Suppressor macrophage treated with lipopolysaccharide for 4 hours (primary cell): ENCODE measurements at places on chromosomes 13 and 19.

DNA sequence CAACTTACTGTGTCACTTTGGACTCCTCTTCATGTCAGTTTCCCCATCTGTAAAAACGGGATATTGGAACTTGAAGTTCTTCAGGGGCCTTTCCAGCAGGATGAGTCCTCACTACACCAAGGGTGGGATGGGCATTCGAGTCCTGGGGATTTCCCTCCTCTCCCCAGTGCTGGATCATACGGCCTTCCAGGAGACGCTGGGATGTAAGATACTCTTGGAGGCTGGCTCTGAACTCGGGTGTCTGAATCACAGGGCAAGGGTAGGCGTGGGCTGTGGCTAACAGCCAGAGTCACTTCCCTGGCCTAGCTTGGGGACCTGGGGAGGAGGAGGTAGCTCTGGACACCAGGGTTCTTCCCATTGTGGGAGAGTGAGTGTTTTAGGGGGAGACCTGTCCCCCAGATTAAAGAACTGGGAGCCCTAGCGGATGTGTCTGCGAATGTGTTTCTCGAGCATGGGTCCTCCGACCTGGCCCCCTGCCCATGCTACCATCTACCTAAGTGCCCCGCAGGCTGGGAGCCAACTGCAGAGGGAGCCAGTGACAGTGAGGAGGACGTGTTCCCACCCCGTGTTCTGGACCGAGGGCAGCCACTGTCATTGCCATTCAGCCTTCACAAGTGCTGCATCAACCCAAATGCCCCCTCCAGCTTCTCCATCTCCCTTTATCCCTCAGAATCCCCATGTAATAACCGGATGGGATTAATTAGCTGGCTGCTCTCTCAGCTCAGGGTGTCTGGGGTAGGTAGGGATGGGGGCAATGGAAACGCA lies 2.4 kb upstream of the CYTH2 start:
- peak; percentile 36 for DNase-seq

DNA sequence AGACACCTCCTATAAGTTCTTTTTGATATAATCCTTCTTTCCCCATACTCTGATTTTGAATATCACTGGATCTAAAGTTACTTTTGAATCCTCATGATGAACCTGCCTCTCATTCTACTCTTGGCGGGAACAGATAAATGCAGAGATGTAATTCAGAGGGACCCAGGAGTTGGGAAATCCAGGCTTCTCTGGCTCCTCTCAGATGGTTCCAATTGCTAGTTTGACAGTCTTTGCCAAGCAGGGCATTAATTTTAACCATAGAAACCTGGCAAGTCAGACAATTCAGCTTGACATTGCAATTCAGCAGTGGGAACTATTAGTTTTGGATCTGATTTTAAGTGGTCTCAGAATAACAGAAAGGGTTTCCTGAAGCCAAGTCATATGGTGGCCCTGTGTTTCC lies 67.3 kb upstream of the KLF12 start:
- no peak for DNase-seq

DNA sequence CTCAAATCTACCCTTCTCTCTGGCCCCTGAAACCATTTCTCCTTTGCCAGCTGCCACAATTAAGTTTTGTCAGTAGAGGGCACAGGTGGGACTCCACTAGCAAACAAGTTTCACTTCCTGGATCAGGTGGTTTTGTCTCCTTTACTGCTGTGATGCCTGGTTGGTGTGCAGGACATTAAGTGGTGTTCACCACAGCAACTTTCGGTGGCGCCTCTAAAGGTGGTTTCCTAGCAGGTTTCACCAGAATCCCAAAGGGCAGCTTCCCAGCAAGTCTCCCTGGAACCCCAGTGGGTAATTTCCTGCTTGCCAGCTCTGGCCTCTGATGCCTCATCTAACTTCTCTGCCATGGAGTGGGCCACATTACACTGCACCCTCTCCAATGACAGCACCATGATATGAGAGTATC lies 16.6 kb downstream of the MED4 start:
- DNase-seq: no peak

- DNase-seq: no peak
Observed at GRCh38 chr19:13823256-13823655, 28.0 kb downstream of the ZSWIM4 start.

DNA sequence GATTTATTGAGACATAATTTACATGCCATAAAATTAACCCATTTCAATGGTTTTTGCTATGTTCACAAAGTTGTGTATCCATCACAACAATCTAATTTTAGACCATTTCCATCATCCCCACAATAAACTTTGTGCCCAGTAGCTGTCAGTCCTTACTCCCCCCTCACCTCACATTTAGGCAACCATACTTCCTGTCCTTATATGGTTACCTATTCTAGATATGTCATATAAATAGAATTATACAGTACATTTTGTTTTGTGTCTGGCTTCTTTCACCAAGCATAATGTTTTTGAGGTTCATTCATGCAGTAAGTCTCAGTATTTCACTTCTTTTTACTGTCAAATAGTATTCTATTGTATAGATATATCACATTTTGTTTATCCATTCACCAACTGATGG lies 23.2 kb upstream of the RPL21 start:
- no peak for DNase-seq

GRCh38 chr13:105048677-105049076 lies 1486.8 kb downstream of the EFNB2 start:
- no peak for DNase-seq

DNA sequence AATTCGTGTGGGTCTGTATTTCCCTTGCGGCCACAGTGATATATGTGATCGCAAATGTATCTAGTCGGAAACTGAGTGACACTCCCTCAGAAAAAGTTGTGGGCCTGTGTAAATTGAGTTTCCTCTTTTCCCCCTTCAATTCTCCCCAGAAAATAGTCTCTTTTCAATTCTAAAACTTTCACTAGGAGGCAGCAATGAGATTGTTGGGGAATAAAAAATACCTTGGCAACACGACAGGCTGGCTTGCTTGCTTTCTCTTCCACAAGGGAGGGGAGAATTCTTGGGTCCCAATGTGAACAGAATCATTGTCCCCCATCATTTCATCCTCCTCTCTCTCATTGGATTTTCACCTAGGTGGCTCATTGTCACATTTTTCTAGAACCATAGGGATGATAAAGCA lies 3.7 kb upstream of the SOX21 start:
- DNase-seq: no peak

- DNase-seq: no peak
Observed at GRCh38 chr19:1851654-1852580, 3.6 kb upstream of the REXO1 start.

DNA sequence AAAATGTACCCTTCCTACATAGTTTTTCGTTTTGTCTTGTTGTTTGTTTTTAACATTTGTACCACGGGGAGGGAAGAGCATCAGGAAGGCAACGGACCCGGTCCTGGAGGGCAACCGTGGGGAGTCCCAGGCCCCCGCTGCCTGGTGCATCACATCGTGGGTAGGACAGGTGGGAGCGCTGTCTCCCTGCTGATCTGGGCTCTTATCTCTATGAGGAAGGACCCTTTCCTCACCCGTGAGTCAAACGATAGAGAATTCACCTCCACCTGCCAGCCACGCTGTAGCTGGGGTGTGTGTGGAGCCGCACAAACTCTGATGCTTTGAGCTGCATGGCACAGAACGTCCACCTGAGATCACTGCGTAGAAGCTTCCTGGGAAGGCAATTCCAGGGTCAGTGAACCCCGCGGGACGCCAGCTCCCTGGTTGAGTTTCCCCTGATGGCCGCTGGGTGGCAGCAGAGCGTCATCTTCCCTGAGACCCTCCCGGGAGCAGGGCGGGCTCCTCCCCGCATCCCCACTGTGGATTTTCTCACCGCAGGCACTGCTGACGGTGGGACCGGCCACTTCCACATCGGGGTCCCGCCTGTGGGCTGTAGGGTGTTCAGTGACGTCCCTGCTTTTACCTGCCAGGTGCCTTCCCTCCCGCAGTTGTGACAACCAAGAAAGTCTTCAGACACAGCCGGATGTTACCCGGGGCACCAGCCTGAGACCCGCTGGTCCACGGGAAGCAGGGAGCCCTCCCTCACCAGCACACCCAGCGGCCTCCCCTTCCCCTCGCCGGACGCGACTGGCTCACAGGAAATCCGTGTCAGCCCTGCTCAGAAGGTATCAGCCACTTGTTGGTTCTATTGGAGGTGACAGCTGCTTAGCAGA lies 54.7 kb downstream of the ZNF787 start:
- peak; percentile 58 for DNase-seq

GRCh38 chr13:103859952-103860351 lies 793.7 kb upstream of the SLC10A2 start:
- DNase-seq: no peak

DNA sequence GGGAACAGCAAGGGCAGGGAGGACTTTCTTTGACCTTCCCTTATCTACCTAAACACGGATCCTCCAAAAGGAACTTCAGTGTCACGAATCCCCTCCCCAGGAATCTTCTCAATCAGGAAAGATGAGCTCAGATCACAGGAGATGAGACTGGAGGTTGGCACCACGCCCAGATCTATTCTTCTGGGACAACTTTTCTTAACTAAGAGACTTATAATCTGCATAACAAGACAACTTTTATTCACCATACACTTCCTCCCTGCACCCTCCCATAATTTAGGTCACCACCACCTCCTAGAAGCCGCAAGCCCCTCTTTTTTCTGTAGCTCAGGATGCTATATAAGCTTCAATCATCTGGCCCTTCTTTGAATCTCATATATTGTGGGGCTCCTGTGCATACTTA lies 19.2 kb upstream of the AKT2 start:
- no peak for DNase-seq

DNA sequence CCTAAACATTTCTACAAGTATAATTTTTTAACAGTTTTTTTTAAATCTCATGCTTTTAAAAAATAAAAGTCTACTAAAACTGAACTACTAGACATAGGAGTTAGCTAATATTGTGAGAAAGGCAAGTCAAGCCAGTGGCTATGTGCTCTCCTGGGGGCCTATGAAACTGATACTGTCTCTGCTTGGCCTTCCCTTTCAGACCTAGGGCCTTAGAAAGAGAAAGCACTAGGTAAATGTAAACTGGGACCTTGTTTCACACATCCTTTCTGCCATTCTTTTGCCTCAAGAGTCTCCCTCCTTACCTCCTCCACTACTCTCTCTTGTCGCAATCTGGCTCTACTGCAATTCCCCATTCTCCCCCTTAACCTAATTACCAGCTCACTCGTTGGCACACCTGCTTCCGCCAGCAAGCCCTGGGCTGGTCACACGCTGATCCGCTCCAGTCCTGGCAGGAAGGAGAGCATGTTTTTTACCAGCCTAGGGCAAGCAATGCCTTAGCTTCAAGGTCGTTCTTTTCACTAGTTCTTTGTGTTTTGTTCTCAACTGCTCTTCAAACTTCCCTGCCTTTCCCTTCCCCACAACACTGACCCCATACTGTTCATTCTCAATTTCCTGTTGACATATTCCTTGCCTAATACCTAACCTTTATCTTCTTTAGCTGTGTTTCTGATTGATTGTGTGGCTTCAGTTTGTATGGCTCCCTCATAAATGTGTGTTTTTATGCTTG lies 23.1 kb downstream of the TBC1D4 start:
- no peak for DNase-seq

GRCh38 chr19:40974633-40975037 lies 16.4 kb upstream of the CYP2B6 start:
- DNase-seq: peak; percentile 86

- DNase-seq: no peak
Observed at GRCh38 chr13:106276876-106277275, 258.6 kb downstream of the EFNB2 start.

DNA sequence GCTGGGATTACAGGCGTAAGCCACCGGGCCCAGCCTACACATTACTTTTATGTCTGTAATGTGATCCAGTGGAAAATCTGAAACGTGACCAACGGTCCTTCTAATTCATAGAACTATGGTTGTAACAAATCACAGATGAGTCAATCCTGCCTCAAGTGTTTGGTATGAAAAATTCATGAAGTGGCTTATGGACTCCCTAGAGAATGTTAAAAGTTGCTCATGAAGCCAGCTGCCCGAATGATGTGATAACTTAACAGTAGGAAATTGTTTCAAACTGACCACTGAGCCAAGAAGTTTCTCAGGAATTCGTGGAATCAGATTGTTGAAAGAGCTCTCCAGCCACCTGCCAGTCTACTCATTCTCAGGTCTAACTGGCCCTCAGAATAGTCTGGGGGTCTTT lies 59.4 kb upstream of the FARP1 start:
- no peak for DNase-seq

DNA sequence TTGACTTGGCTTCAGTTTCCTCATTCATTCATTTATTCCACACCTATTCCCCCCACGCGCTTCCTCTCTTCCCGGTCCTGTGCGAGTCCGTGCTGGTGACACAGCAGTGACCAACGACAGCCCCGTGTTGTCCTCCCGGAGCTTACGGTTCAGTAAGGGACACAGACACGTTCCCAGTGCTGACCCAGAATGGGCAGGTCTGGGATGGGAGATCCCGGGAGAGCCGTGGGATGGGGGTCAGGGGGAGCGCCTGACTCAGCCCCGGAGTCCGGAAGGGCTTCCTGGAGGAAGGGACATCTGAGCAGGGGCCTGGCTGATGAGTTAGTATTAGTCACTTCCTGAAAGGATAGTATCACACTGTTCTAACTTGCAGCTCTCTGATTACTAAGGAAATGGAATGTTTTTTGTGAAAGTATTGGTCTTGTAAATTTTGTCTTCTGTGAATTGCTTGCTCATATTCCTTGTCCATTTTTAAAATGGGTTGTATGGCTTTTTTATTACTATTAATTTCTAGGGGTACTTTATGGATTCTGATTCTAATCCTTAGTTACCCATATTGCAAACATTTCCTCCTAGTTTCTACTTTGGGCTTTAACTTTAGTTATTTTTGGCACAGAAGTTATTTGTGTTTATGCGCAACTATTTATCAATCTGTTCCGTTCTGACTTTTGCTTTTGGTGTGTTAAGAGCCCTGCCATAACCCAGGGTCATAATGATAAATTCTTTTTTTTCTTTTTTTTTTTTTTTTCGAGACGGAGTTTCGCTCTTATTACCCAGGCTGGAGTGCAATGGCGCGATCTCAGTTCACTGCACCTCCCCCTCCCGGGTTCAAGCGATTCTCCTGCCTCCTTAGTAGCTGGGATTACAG lies 708 bp upstream of the ERCC1 start:
- peak; percentile 89 for DNase-seq

GRCh38 chr19:16073988-16074387 lies 2.3 kb upstream of the TPM4 start:
- no peak for DNase-seq

DNA sequence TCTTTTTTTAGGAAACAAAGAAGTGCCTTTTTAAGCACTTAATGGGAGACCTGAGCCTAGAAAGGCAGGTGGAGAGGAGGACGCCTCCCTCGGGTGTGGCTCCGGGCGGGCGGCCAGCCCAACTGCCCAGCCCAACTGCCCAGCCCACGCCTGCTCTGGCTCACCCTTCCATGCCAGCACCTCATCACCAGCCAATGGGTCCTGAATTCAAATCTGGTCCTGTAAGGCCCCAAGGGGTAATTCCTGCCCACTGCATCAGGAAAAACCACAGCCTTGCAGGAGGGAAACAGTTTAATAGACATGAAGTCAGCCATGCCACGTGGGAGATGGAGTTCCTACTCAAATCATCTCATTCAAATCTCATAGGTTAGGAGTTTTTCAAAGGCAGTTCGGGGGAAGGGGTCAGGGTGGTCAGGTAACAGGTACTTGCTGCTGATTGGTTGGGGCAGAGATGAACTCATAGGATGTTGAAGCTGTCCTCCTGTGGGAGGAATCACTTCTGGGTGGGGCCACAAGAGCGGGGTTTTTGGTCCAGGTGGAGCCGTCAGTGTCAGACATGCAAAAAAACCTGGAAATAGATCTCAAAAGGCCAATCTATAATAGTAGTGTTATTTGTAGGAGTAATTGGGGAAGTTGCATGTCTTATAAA lies 64.9 kb downstream of the HSPH1 start:
- no peak for DNase-seq
